Stimulated activated CD4-positive, alpha-beta T cell treated with anti-CD3 and anti-CD28 coated beads, Interleukin-1b, Interleukin-23, amount 100 ng/mL, for 1 hour (primary cell): ENCODE measurements at places on chromosomes 12 and 14.

- no peak for DNase-seq
These were observed 12.2 kb upstream of the PLEKHG7 start for GRCh38 chr12:92690601-92691000.

DNA sequence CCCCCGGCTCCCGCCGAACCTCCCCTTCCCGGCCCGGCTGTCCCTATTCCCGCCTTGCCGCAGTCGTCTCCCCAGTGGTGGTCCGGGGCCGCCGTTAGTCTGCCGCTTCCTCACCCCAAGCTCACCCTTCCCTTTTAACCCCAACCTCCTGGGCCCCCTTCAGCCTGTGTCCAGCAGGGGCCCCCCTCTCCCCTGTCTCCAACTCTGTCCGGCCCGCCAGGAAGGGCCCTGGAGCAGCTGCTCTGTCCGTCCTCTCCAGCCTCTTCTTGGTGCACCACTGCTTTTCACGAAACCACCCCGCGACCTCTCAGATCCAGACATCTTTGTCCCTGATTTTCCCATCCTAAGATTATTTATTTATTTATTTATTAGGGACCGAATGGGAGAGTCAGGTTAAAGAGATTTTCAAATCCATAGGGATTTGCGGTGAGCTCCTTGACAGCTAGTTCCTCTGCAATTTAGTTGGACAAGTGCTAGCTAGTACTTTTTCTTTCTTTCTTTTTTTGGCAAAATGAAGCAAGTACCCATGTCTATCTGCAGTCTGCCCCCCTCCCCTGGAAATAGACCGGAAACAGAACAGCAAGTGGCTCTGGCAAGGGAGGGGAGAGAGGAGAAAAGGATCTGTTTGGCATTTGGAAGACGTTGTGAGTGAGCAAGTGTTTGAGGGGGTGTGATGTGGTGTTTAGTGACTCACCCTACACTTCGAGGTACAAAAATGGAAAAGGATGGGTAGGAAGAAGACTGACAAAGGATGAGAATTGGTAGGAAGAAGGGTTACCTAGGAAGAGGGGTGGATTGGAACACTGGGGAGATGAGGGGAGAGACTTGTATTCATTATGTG lies 632 bp downstream of the UBR7 start:
- no peak for DNase-seq

DNA sequence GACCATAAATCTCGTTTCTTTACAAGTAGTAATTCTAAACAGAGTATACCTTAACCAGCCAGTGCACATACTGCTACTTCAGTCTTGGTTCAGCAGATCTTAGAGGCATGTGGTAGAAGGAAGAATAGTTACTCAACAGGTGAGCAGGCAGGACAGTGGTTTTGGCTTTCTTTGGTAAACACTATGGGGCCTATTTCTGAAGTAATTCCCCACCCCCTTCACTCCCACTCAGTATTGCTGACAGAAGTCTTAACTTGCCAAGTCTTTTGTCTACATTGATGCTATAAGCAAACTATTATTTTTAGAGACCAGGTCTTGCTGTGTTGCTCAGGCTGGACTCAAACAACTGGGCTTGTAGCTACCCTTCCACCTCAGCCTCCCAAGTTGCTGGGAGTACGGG lies 68.5 kb downstream of the FBXO34 start:
- no peak for DNase-seq

GRCh38 chr12:128467882-128468281 lies 200.9 kb downstream of the TMEM132C start:
- no peak for DNase-seq

DNA sequence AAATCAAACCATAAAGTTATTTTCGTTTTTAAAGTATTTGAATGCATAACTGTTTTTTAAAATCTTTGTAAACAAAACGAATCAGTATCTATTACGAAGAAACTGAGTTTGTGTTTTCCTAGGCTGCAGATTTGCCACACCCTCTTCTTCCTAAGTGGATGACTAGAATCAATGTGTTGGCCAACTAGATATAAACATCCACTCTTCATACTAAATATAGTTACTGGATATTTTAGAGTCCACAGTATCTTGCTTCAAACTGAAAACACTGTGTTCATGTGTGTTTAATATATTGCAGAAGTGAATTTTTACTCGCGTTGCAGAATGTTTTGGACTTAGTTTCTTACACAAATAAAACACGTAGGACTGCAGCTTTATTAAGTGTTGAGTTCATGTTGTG lies 63.2 kb downstream of the KLHL28 start:
- no peak for DNase-seq

DNA sequence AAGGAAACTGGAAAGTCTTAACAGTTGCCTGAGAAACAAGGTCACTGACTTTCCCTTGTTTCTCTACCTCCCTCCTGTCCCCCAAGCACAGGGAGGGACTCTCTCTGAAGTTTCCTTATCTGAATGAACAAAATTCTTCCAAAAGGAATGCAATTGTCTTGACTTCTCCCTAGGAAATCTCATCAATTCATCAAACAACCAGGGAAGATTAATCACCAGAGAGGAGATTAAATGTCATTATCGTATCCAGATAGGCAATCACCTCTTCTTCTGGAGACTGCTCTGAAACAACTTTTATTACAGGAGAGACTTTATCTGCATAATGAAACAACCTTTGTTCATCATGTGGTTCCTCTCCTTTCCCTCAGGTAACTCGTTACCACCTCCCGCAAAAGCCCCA lies 431.4 kb downstream of the SLC16A7 start:
- no peak for DNase-seq

- DNase-seq = no peak
These were observed 268.9 kb downstream of the SUDS3 start for GRCh38 chr12:118645219-118645618.

GRCh38 chr14:103207388-103208072 lies 84.3 kb downstream of the TNFAIP2 start:
- DNase-seq = no peak

DNA sequence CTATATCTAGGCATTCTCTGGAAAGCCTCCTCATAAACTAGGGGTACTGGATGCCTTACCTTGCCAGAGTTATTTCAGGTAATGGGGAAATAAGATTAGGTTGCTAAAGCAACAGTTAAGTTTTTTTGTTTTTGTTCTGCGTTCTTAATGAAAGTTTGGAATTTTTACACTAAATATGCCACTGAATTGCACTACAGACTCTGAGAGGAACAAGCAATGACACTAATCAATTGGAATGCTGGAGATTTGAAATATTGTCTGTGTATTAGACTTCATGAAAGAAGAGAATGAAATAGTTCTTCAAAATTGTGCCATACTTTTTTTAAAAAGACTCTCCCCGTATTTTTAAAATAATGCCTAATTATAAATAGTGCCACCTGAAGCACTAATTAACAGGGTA lies 287.8 kb downstream of the NAV3 start:
- DNase-seq = no peak

DNA sequence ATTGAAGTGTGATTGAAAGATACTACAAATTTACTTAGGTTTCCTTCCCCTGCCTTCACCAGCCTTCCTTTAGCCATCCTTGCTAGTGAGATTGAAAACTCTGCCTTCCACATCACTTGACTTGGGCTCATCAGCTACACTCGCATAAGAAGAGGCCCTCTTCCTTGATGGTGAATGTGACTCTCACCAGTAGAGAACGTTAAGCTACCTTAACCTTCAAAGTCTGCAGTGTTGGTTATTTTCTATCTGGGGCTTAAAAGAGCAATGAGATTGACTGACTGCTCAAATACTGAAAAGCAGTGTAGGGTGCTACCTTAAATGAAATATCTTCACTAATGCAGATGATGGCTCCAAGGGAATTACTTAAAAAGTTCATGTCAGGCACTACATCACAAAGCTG lies 271.8 kb downstream of the EGLN3 start:
- DNase-seq = no peak

DNA sequence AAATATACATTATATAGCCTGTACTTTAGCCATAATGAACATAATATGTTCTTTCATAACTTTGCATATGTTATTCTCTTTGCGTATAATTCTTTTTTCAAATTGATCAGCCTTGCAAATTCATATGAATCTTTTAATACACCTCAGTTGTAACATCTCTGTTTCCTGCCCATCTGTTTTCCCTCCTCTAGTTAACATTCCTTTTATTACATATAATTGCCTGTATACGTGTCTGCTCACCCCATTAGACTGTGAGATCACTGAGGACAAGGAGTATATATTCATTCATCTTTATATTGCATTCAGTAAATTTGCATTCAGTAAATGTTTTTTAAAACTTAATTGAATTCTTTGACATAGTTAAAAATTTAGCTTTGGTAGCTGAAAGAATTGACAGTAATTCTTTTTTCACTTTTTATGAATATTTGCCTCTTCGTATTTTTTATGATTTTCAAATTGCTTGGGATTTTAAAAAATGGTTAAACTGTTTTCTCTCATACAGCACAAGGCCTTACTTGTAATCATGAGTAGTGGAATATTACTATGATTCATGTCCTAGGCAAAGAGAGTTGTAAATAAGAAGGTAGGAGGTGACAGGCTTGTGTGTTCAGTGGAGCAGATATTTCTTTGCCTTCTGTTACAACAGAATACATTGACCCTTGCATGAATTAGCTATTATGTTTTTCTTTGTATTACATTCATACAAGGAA lies 32.8 kb upstream of the KLHL42 start:
- no peak for DNase-seq
